Activated naive CD8-positive, alpha-beta T cell treated with anti-CD3 and anti-CD28 coated beads, Interleukin-2, amount 10 ng/mL, durations not matched to agents 7 days and 5 days (primary cell): ENCODE measurements at places on chromosomes 6 and 20. TPM values are rescaled to one million over a fixed set of nuclear protein-coding genes. Genes with fewer than 3 reads are reported as not detected.
A peak's percentile ranks its signal among the peaks of the same experiment; 100 is the strongest.

ZC3H12D gene
- 27.0 TPM for total RNA-seq

SLC17A3 gene
- total RNA-seq, result 0.23 TPM

TMEM74B gene
- total RNA-seq, result 3.5 TPM

SLC24A3 gene
- not detected for total RNA-seq

ZNF451 gene
- total RNA-seq, result 68.0 TPM

- H3K27ac ChIP-seq, result peak overlapping the region; percentile 8
- H3K4me3 ChIP-seq, result no peak overlapping the region
- no peak for DNase-seq
Measured at GRCh38 chr20:37518059-37518458, 3.0 kb upstream of the NNAT start.

DNA sequence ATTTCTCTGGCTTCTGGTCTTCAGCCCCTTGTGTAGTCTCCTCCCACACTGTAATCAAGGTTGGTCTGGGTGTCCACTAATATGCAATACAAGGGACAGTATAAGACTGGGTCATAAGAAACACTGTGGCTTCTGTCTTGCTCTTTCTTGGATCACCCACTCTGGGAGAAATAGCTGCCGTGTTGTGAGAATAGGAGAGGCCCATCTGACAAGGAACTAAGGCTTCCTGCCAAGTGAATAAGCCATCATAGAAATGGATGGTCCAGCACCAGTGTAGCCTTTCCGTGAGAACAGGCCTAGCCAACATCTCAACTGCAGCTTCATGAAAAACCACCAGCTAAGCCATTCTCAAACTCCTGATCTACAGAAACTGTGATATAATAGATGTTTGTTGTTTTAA is 23.3 kb downstream of the BAG2 start:
- no peak overlapping the region for H3K27ac ChIP-seq
- no peaks in the 10 kb centered on the region for H3K27me3 ChIP-seq
- peaks cover 16% of the 10 kb centered on the region for H3K36me3 ChIP-seq
- DNase-seq, result no peak
- no peak overlapping the region for H3K4me3 ChIP-seq
- H3K4me1 ChIP-seq, result no peaks in the 10 kb centered on the region

DNA sequence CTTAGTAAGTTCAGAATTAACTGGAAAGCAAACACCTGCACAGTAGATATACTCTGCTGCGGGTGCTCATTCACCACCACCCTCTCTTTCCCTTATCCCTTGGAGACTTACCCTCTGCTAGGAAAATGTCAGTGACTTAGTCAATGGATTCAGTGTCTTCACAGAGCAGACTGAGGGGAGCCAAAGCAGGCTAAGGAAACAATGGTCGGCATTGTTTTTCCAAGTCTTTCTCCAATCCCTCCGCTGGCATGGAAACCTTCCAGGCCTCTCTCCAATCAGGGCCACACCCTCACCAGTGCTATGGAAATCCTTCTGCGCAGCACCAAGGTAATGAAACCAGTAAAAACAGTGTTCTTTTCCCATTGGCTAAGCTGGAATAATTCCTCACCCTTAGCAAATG is 531.2 kb downstream of the TFAP2B start:
- DNase-seq, result no peak
- H3K4me3 ChIP-seq, result no peak overlapping the region
- no peaks in the 10 kb centered on the region for H3K4me1 ChIP-seq

- H3K27ac ChIP-seq, result no peak overlapping the region
- H3K36me3 ChIP-seq, result no peaks in the 10 kb centered on the region
- peaks cover 2% of the 10 kb centered on the region for H3K27me3 ChIP-seq
- H3K4me3 ChIP-seq, result no peak overlapping the region
Measured at GRCh38 chr6:142284419-142284818, 17.4 kb upstream of the ADGRG6 start.

GRCh38 chr6:20426177-20427082 is 24.8 kb downstream of the E2F3 start:
- H3K36me3 ChIP-seq, result peaks cover 56% of the 10 kb centered on the region
- H3K4me3 ChIP-seq, result no peak overlapping the region
- peaks cover 19% of the 10 kb centered on the region for H3K4me1 ChIP-seq
- H3K27me3 ChIP-seq, result no peaks in the 10 kb centered on the region
- no peak overlapping the region for H3K27ac ChIP-seq

DNA sequence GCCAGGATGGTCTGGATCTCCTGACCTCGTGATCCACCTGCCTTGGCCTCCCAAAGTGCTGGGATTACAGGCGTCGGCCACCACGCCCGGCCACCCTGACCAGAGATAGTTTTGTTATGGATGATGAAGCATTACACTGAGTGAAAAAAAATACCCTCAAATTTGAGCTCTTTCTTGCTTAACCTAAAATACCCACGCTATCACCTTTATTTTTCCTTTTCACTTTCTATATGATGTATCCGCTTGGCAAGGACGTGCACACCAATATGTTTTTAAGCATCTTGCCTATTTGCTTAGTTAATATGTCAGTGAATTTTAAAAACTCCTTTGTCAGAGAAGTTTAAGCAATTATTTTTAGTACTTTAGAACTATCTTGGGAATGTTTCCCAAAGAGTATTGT is 150.4 kb downstream of the INSM1 start:
- H3K27me3 ChIP-seq, result no peaks in the 10 kb centered on the region
- no peak for DNase-seq
- H3K27ac ChIP-seq, result no peak overlapping the region
- H3K4me3 ChIP-seq, result no peak overlapping the region
- H3K4me1 ChIP-seq, result peaks cover 1% of the 10 kb centered on the region
